Stimulated activated CD8-positive, alpha-beta memory T cell treated with anti-CD3 and anti-CD28 coated beads, Interleukin-4, amount 100 ng/mL, for 4 hours (primary cell): ENCODE measurements at places on chromosomes 1 and 21.

GRCh38 chr1:110033421-110033820, 1.0 kb upstream of the STRIP1 start:
- no peak for DNase-seq

- no peak for DNase-seq
Observed at GRCh38 chr1:172827841-172828240, 168.9 kb downstream of the FASLG start.

- DNase-seq = no peak
Observed at GRCh38 chr1:26820784-26821269, 5.7 kb upstream of the ZDHHC18 start.

GRCh38 chr1:203361945-203362719, 11.2 kb upstream of the FMOD start:
- no peak for DNase-seq

- DNase-seq = no peak
Observed at GRCh38 chr1:36367066-36367465, 18.7 kb downstream of the STK40 start.

GRCh38 chr1:232557502-232558191, 72.3 kb downstream of the SIPA1L2 start:
- no peak for DNase-seq

GRCh38 chr1:26936823-26937222, 15.3 kb downstream of the NUDC start:
- DNase-seq = no peak

GRCh38 chr1:174786760-174787159, 213.0 kb upstream of the CACYBP start:
- DNase-seq = no peak

GRCh38 chr1:99594205-99594604, 51.7 kb upstream of the PALMD start:
- no peak for DNase-seq

DNA sequence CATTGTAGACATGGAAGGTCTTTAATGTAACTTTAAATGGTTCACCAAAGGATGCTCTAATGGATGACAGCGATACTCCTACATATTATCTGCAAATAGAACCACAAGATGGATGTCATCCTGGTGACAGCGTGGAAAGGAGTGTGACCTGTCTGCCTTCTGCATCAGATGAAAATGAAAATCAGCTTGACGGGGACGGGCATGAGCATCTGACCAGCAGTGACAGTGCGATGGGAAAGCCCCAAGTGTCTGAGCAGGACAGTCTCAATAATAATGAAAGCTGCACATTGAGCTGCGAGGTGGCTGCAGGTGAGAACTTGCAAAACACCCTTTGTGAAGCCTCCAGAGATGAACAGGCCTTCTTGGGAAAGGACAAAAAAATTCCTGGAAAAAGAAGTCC, 25.2 kb downstream of the CNST start:
- no peak for DNase-seq

GRCh38 chr1:39933956-39934941, 20.7 kb upstream of the MFSD2A start:
- DNase-seq = no peak

DNA sequence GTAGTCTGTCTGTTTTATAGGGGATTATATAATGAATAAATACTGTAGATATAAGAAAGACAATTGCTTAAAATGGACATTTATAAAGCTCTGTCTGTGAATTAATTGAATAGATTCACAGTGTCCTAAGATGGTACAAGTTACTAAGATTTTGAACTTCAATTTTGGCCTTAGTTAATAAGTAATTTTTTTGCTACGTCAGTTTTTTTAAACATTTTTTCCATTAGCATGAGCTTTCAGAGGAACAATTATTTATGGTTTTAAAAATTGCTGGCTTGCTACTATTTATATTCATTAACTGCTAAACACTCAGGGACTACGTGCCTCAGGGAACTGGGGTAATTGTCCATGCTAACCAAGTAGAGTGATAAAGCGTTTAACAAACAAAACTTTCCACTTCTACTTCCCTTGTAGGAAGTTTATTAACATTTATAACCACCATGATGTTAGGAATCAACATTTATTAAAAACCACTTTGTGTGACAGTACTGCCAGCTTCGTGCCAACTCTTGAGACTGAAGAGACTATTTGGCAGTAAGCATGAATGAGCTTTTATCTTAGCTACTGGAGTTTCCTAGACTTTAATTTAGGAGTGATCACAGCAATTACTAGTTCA, 65.4 kb upstream of the PTGS2 start:
- no peak for DNase-seq

GRCh38 chr1:209653915-209654351, 1.7 kb upstream of the LAMB3 start:
- DNase-seq = no peak

- DNase-seq = no peak
Observed at GRCh38 chr1:44417351-44418021, 12.4 kb downstream of the RNF220 start.

DNA sequence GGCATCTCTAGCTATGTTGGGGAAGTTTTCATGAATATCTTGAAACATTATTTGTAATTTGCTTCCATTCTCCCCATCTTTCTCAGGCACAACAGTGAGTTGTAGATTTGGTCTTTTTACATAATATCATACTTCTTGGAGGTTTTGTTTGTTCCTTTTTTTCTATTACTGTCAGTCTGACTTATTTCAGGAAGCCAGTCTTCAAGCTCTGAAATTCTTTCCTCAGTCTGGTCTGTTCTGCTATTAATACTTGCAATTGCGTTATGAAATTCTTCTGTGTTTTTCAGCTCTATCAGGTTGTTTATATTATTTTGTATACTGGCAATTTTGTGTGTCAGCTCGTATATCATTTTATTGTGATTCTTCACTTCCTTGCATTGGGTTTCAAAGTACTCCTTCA, 424.6 kb upstream of the PTBP2 start:
- DNase-seq = no peak

DNA sequence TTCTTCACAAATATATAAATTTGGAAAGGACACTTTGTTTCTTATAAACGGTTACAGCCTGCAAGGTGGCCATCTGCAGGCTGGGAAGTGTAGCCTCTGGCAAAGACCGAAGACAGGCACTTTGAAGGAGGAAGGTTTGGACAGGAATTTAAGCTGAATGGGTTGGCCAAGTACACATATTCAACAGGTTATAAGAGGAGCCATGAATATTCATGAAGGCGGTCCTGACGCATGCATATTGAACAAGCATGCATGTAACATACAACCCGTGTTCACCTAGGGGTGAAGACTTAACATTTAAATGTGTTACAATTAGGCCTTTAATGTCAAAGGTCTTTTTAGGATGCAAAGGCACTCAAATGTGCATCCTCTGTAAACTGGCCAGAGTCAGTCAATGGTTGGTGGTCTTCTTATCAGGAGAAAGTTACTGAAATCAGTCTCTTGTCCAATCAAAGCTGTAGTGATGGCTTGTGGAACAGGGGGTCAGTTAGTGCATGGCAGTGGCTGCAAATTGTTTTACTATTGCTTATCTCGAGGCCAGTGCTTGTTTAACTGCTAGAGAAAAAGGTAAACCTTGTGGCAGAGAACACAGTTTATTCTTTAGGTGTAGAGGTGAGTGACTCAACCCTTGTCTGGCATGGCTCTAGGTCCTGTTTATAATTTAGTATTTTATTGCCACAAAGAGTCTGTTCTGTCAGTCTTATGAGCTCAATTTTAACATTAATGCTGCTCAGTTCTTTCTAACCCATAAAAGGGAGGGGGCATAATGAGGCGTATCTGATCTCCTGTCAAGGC, 70.3 kb upstream of the F3 start:
- no peak for DNase-seq

DNA sequence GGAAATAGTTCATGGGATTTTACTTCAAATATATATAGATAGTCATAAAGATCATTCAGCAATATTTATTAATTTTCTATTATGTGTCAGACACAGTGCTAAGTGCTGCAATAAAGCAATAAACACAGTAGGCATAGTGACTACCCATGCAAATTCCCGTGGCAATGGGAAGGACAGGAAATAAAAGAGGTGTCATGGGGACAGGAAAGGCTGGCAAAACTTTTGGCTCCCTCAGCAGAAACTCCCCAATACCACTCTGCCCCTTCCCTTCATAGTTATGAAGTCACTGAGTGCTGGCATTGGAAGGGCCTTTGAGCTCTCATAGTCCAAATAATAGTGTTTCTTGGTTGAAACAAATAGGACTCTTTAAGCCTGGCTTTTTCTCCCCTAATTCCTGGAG, 104.4 kb upstream of the DPT start:
- DNase-seq = no peak

DNA sequence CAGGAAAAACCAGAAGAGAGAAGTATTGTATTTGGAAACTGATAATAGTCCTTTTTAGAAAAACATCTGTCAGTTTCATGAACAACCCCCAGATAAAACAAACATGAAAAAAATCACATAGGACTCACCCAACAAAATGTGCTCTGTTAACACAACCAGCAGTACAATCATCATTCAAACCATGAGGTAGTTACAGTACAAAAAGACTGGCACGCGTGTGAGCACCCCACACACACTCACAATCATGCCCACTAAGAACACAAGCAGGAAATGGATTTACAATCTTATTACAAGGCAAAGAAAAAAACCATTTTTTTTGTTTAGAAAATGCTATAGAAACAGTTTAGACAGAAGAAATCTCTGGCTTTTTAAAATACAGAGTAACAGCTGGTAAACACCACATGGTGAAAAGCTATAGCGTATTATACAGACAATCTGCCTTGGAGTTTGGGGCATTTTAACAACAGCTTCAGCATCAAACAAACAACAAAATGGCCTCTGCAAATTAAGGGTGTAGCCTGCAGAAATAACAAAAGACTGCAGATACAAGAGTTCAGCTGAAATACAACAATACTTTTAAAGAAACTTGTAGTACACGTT, 180.0 kb downstream of the CDC7 start:
- no peak for DNase-seq

GRCh38 chr1:161956097-161956496, 67.6 kb downstream of the OLFML2B start:
- DNase-seq = no peak

- no peak for DNase-seq
Observed at GRCh38 chr1:245762396-245762910, 607.7 kb downstream of the KIF26B start.

GRCh38 chr1:7513081-7513480, 258.0 kb upstream of the VAMP3 start:
- no peak for DNase-seq

GRCh38 chr1:108053270-108054013, 88.5 kb upstream of the VAV3 start:
- DNase-seq = no peak

GRCh38 chr1:151401125-151401788, 1.9 kb downstream of the PSMB4 start:
- DNase-seq = no peak

- no peak for DNase-seq
Observed at GRCh38 chr1:86640161-86640670, 64.2 kb upstream of the SH3GLB1 start.

DNA sequence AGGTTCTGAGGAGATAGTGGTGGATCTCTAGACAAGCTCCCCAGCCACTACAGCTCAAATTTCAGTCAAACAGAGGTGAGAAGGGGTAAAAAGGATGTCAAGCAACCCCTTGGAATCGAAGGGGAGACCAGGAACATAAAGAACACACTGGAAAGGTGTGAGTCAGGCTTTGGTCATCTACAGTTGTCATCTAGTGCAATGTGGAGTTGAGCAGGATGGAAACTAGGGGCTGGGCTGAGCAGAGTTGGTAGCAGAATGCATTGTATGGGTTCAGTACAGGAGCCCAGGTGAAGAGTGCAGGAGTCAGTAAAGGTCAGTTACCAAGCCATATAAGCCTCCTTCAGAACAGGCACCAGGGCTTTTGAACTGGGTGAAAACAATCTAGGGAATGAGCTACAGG, 52.7 kb upstream of the VAV3 start:
- DNase-seq = no peak
